ENCODE measurements at places on chromosomes 16 and 17.

DNA sequence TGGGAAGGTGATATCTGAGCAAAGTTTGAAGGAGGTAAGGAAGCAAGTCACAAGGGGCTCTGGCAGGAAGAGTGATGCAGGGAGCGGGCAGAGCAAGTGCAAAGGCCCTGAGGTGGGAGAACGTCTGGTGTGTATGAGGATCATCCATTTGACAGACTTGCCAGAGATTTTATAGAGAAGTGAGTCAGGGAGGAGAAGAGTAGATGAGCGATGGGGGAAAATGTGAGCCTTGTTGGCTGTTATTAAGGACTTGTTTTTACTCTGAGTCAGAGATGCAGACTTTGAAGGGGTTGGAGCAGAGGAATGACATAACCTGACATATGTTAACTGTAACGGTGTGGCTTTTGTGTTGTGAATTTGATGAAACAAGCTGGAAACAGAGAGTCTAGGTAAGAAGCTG, 3.5 kb upstream of the CLEC10A start:
- no peak for DNase-seq

GRCh38 chr17:73815474-73815873, 171.2 kb upstream of the SDK2 start:
- no peak for DNase-seq

DNA sequence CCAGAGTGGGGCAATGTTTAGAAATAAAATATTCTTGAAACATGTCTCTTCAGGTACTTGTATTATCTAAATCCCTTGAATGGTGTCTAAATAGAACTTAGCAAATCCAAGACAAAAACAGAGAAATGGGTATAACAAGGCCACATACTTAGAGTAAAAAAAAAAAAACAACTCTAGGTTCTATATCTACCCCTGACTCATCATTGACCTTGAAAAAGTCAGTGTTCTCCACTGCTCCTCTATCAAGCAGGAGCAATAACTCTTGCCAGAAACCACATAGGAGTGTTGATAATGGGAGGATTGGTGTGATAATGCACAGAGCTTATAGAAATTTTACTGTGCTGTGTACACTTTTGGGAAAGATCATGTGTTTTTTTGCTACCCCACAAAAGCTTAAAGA, 296.6 kb upstream of the PMFBP1 start:
- DNase-seq: no peak

- DNase-seq: no peak
Observed at GRCh38 chr17:40443988-40444899, 994 bp downstream of the IGFBP4 start.

GRCh38 chr17:69802045-69802740, 272.8 kb upstream of the KCNJ16 start:
- no peak for DNase-seq

DNA sequence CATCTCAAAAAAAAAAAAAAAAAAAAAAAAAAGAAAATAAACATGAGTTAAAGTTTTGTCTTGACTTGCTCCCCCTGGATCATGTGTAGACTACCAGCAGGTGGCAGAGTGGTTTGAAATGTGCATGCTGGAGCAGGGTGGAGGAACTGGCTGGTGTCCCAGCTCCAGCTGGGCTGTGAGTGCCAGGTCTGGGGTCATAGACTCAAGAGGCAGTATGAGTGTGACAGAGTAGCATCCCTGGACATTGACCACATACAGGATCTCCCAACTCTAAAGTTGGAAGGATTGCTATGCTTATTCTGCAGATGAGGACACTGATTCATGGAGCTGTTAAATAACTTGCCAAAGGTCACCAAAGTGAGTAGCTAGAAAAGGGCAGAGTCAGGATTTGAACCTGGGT, 198.0 kb upstream of the MPHOSPH6 start:
- peak; percentile 3 for DNase-seq

- DNase-seq: no peak
Observed at GRCh38 chr17:83124871-83125514, 45.6 kb downstream of the METRNL start.

GRCh38 chr17:41060052-41060604, at the start of gene KRTAP2-3:
Gene KRTAP2-3 (minus strand): TSS chr17:41060114. CDS start chr17:41060050, 64 bp downstream.
- no peak for DNase-seq

DNA sequence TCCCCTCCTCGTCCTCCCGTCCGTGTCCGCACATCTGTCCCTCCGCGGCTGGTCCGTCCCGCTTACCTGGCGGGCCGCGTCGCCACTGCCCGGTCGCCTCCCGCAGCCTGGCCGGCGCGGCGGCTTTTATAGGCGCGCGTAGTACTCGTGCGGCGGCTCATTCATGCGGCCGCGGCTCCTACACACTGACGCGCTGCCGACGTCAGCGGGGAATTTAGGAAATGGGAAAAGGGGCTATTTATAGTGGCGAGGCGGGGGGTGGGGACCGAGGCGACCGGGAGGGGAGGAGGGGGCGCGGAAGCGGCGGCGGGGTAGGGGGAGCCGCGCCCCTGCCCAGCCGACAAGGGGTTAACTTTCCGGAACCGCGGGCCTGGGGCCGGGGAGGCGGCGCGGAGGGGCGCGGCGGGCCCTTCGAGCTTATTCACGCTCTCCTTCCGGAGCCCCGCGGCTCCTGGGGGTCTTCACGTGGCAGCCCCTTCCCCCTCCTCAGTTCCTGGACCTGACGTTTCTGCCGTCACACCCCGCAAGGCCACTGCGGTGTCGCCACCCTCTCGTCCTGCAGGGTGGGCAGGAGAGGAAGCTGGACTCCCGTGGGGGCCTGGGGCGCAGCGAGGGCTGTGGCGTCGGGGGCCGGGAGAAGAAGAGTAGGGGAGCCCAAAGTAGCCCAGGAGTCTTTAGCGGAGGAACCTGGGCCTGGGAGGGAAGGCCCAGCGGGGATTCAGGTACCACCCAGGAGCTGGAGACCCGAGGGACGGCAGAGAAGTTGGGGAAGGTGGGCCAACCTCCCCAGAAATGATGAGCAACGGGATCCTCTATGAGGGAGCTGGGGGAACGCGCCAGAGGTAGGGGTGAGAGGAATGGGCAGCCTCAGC, 3.6 kb upstream of the HIC1 start:
- DNase-seq: peak; percentile 20

DNA sequence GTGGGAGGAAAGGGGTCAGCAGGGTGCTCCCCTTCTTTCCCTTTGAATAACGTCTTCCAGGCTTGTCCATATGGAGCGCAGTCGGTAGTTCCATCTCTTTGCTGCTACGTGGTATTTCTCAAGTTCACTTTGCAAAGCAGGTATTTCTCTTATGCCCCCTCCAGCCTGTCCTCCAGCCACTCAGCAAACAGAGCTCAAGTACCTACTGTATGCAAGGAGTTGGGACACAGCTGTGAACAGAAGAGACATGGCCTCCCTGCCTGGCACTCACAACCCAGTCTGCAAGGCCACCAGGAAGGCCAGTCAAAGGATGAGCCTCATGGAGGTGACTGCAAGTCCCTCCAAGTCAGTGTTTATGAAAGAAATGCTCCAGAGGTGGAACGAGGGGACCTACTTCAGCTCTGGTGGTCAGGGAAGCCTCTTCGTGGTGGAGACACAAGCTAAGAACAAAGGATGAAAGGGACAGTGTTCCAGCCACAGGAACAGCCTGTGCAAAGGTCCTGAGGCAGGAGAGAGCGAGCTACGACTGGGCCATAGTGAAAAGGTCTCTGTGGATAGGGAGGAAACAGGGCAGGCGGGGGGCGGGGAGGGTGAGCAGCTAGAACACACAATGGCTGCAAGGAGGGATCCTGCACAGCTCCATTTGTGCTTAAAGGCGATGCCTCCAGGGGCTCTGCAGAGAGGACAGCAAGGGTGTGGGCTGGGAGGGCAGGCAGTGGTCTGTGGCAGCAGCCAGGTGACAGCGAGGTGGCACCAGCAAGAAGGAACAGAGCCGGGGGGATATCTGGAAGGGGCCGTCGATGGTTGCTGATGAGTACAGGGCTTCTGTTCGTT, 32.6 kb downstream of the PPL start:
- no peak for DNase-seq

DNA sequence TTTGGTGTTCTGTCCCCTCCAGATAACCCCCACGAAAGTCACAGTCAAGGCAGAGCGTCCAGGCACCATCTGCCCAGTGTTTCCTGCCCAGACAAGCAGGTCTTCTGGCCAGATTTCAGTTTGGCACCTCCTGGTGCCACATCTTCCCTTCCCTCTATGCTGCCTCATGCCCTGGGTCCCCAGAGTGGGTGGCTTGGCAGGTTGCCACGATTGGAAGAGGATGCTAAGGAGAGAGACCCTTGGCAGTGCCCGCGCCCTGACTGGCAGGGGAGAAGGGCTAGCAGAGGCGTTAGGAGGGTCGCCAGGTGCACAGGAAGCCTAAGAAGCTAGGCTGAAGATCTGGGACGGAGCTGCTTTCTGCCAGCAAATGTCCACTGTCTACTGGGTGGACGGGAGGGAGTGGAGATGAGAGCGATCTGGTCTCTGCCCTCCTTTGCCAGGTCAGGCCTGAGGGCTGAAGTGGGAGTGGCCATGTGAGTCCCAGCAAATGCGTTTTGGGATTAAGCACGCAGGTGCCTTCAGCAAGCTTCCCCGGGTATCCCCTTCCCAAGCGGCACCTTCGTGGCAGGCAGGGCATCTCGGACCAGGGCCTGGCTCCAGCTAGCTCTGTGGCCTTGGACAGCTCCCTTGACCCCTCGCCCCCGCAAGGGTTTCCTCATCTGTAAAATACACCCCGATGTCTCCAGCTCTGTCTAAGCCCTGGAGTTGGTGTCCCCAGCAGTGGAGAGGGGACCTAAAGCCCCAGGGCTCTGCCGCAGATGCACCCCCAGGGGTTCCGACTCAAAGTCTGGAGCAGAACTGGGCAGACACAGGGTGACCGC, 13.4 kb upstream of the CD300A start:
- DNase-seq: no peak

DNA sequence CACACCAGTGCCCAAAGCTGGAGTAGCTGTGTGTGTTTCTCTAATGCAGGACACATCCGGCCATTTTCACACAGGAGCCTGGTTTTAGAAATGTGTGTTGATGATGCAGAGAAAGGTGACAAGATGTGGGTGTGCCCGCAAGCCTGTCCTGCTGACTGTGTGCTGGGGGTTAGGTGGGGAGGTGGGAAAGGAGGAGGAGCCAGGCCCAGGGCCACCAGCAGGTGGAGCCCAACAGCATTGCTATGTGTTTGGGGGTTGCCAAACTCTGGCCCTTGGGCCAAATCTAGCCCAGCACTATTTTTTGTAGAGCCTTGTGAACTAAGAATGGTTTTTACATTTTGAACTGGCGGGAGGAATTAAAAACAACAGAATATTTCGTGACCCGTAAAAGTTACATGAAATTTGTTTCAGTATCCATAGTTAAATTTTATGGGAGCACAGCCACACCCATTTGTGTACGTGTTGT, 61.7 kb upstream of the LGALS9 start:
- DNase-seq: no peak

- DNase-seq: no peak
Observed at GRCh38 chr16:86680162-86680561, 101.8 kb downstream of the FOXL1 start.

DNA sequence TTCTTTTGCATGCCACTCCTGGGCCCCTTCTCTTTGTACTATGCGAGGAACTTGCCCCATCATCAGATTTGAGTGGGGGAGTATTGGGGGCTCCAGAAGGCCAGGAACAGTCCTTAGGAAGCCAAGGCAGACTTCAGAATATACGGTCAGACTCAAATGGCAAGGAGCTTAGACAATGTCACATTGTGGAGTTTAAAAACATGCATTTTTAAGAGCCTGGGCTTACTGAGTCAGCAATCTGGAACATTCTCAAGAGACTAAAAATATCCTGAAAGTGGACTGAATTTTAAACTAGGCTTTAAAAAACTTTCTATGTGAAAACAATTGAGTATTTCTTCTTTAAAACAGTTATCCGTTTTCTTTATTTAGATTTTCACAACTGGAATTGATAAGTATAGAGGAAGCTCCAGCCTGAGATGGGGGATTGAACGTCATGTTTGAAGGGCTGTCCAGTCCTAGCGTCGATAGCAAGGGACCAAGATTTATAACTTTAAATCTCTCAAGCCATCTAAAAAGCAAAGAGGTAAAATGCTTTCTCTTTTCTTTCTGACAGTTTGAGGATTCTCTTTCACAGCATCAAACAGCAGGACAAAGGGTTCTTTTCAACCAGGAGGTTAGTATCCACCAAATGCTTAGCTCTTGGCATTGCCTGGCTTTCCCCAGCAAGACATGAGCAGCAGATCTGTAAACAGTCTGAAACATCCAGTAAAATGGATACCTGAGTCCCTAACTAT, 45.8 kb upstream of the CDRT4 start:
- DNase-seq: no peak

DNA sequence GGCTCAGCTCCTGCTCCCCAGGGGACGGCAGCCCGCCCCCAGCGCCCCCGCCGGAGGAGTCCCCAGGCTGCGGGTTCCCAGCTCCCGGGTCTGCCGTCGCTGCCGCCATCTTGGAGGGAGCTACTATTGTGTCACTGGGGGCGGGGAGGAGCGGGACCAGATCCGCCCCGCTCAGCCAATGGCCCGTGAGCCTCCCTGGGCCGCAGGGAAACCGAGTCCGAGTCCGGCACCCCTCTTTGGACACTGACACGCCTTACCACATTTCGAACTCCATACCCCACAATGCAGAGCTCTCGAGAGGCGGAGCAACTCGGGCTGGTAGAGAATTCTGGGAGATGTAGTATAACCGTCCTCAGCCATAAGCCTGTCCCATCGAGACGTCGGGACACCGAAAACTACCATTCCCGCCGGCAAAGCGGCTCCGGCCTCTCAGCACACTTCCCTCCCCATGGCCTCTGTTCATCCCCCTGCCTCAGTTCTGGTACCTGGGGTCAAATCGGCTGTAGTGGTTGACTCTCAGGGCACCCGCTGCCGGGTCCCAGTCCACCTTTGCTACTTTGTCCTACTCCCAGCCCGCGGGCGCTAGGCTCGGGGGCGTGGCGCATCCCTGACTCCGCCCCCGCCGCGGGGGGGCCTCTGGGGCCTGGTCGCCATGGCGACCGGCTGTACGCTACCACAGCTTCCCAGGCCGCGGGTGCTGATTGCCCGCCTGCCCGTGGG, at the start of the genes RANBP10 and TSNAXIP1:
RANBP10 (minus strand) TSS at position 133 of the 720 bp plus-strand sequence; CDS start at position 109, 24 bp downstream.
TSNAXIP1 (plus strand) TSS at position 462 of the 720 bp plus-strand sequence. CDS start 261 bp downstream, outside the sequence.
- peak; percentile 98 for DNase-seq

- peak; percentile 43 for DNase-seq
Observed at GRCh38 chr17:57954397-57955182, 622 bp downstream of the CUEDC1 start.

- no peak for DNase-seq
Observed at GRCh38 chr16:57366544-57367040, 5.7 kb upstream of the CX3CL1 start.

GRCh38 chr17:173166-173911, 8.1 kb downstream of the DOC2B start:
- DNase-seq: no peak

GRCh38 chr16:79476580-79476979, 124.0 kb downstream of the MAF start:
- DNase-seq: no peak

DNA sequence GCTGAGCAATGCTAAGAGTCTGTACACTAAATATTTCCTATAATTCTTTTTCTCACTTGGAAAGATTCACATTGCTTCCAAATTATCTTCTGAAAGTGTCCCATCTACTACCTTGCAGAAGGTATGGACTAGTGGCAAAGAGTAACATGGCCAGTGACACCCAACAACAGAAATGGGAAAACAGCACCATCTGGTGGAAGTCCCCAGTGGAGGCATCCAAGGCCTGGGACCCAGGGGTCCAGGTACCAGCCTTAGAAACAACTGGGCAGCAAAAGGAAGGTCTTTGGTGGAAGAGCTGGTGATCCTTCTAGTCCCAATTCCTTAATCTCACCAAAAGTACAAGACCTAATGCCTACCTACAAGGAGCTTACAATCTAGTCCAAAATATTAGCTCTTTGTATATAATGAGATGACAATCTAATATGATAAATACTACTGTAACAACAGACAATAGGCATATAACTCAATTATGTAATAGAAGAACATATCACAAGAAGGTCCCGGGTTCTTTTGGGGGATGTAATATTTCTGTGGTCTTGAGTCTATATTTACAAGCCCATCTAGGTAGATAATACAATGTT, 55.3 kb downstream of the SKAP1 start:
- no peak for DNase-seq

Data from nucleus accumbens (tissue), 56 donors.